Urinary bladder (tissue), 4 donors: ENCODE measurements at places on chromosomes 11 and 22. TPM values are rescaled to one million over a fixed set of nuclear protein-coding genes. Genes with fewer than 3 reads are reported as not detected.

ETS1 gene
- 64.0 TPM for total RNA-seq

TNRC6B gene
- total RNA-seq: 60.4 TPM

VPREB1 gene
- total RNA-seq: not detected

ST13 gene
- total RNA-seq: 159 TPM

PAMR1 gene
- total RNA-seq: 179 TPM

MMP11 gene
- 7.3 TPM for total RNA-seq

TRIM29 gene
- 32.3 TPM for total RNA-seq

JAML gene
- 6.5 TPM for total RNA-seq

UBQLN3 gene
- total RNA-seq: 0.58 TPM

KCNJ1 gene
- not detected for total RNA-seq

MS4A8 gene
- total RNA-seq: 0.53 TPM

C22orf39 gene
- 34.2 TPM for total RNA-seq

OR8H3 gene
- not detected for total RNA-seq

SCN3B gene
- total RNA-seq: 5.6 TPM

RASGRP2 gene
- 7.6 TPM for total RNA-seq

DCHS1 gene
- 49.2 TPM for total RNA-seq

OPCML gene
- 2.3 TPM for total RNA-seq

FAT3 gene
- total RNA-seq: 56.7 TPM

MCAM gene
- total RNA-seq: 154 TPM

TBX1 gene
- total RNA-seq: 1.2 TPM

TRIM34 gene
- total RNA-seq: 17.1 TPM

KCNE3 gene
- total RNA-seq: 6.8 TPM

DEPDC7 gene
- 10.5 TPM for total RNA-seq

TMPRSS5 gene
- total RNA-seq: 4.2 TPM
